ENCODE measurements at places on chromosomes 16 and 17.

- no peak for DNase-seq
These were observed 71.9 kb downstream of the SDR42E1 start for GRCh38 chr16:81939164-81940056.

- no peak for DNase-seq
These were observed 5.5 kb upstream of the PIEZO1 start for GRCh38 chr16:88790312-88791211.

- DNase-seq: peak; percentile 4
These were observed 9.4 kb downstream of the C16orf89 start for GRCh38 chr16:5056352-5056751.

- DNase-seq: no peak
These were observed 808 bp upstream of the BAHCC1 start for GRCh38 chr17:81394377-81394920.

DNA sequence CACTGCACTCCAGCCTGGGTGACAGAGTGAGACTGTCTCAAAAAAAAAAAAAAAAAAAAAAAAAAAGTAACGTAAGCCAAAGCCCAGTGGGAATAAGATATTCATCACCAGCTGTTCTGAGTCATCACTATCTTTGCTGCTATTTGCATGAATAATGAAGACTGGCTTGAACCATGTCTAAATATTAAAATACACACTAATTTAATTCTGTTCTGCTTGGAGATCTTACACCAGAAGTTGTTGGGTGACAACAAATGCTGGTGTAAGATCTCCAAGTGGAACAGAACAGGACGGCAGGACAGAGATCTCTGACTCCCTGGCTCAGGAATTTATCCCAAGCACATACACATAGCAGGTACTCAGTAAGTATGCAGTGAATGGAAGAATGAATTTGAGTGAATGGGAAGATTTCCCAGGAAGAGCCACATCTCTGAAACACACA is 19.6 kb downstream of the DNAH17 start:
- no peak for DNase-seq

DNA sequence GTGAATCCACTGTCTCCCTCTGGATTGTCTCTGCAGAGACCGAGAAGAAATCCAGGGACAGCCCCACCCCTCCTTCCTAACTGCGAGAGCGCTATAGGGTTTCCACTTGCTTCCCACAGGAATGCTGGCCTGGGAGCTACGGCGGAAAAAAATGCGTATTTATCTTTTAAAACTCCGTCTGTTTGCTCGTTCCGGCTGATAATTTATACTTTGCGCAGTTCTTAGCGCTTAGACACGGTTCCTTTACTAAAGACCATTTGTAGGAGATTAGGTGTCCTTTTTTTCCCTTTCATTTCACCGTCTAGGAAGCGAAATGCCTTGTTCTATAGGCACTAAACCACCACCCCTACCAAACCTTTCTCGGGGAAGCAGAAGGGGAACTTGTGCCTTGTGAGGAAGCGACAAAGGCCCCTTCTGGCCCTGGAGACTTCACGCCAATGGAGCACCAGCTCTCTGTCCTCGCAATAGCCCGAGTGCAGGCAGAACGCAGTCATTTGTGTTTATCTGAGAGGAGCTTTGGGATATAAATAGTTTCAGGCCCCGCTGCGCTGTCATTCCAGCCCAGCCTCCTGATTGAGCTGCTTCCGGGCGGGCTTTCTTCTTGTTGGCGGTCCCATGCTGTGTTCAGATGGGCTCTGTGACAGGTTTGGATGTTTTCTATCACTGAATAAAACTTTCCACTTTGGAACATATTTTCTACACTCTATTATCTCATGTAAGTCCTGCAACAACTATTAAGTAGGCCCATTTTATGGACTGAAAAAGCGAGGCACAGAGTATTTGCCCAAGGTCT is 791 bp upstream of the SUPT4H1 start:
- DNase-seq: no peak

GRCh38 chr16:19066988-19067348 is 446 bp upstream of the COQ7 start:
- DNase-seq: no peak

DNA sequence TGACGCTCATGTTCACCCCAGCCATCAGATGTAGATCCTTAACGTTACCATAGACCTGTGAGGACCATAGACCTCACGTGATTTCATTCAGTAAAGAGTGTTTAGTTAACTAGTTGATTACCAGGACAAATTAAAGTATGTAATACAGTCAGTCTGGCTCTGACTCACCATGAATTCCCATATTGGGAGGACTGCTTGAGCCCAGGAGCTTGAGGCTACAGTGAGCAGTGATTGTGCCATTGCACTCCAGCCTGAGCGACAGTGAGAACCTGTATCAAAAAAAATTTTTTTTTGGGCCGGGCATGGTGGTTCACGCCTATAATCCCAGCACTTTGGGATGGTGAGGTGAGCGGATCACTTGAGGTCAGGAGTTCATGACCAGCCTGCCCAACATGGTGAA is 13.5 kb upstream of the FA2H start:
- DNase-seq: no peak

GRCh38 chr16:13012601-13013000 is 111.2 kb downstream of the SHISA9 start:
- DNase-seq: no peak

DNA sequence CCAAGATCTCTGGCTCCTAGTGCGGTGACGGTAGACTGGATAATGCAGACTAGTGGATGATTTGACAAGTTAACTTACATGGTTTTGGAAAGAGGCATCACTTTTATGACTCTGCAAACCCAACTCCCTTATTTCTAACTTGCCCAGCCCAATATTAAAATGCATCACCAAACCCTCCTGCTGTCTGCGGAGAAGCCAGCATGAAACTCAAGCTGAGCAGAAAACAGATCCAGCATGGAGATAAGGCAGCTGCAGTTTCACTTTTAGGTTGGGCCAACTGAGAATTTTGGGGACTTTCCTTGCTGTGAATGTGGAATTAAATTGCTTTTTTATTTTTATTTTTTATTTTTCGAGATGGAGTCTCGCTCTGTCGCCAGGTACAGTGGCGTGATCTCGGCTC is 27.8 kb downstream of the CDH1 start:
- no peak for DNase-seq

DNA sequence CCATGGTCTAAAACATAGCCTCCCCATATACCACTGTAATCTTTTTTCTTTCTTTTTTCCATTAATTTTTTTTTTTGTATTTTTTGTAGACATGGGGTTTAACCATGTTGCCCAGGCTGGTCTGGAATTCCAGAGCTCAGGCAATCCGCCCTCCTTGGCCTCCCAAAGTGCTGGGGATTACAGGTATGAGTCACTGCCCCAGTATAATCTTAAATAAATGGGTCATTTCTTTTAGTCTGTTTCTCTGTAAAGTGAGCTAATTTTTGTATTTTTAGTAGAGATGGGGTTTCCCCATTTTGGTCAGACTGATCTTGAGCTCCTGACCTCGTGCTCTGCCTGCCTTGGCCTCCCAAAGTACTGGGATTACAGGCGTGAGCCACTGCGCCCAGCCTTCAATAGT is 5.7 kb upstream of the NME1 start:
- DNase-seq: no peak

GRCh38 chr16:71472931-71473330 is 10.9 kb upstream of the ZNF23 start:
- no peak for DNase-seq

DNA sequence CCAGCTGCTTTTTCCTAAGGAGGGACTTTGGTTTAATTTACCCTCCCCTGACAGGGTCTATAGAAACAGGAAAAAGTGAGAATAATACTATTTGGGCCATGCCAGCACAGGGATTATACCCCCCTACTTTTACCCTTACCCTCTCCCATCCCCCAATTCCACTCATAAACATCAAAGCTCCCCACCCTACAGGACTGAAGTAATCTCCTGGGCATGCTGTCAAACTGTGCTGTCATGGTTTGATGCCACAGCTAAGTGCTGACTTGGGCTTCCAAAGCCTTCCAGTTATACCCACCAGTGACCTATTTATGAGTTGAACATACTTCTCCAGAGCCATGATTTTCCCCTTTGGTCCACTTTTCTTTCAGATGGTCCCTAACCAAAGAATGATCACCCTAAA is 12.8 kb downstream of the PHF12 start:
- no peak for DNase-seq

- no peak for DNase-seq
These were observed 12.6 kb upstream of the RPRML start for GRCh38 chr17:46991617-46992016.

GRCh38 chr17:36936455-36937000 is 747 bp upstream of the LHX1 start:
- no peak for DNase-seq

- no peak for DNase-seq
These were observed 56.9 kb downstream of the VMP1 start for GRCh38 chr17:59764292-59764741.

GRCh38 chr16:25941800-25942499 is 250.2 kb downstream of the HS3ST4 start:
- no peak for DNase-seq

DNA sequence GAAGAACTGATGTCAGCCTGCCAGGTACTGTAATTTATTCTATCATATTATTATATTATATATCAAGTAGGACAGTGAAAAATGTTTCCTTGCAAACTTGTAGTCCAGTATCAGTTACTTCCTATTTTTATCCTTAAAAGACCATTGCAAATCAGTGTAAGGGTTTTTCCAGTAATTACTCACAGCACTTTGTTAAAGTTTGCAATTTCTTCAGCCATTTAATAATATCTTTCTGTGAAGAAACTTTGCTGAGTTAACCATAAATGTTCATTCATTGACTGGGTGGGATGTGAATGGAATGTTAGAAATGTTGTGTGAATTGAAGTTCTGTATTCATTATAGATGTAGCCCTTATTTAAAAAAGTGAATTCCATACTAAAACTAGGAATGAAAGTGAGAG is 26.7 kb downstream of the HAPSTR1 start:
- DNase-seq: no peak

DNA sequence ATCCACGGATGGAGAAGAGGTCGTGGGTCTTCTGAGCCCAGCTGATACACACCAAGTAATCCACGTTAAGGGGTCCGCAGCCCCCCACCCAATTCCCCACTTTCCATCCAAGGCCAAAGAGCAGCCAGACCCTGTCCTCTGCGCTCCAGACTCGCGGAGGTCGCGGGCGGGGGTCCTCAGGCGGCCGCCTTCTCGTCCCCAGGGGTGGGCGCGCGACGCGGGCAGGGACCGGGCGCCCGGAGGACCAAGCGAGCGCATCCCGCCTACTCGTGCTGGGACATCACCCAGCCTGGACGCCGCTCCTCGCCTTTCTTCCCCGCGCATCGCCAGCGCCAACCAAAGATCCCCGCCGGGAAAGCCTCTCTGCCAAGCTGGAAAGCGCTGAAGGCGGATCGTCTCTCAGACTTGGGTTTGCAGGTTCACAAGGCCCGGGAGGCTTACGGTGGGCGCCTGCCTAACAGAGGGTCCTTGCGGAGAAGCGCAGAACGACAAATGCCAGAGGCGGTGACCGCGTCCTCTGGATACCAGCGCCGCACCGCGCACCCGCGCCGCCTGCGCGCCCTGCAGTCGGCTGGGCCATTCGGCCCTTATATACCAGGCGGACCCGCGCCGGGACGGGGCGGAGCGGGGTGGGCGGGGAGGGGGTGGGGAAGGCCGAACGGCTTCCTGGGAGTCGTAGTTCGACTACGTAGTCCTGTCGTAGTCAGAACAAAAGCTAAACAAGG is 471.6 kb downstream of the SOX9 start:
- DNase-seq: no peak

GRCh38 chr16:86085161-86085611 is 186.2 kb downstream of the IRF8 start:
- DNase-seq: no peak

DNA sequence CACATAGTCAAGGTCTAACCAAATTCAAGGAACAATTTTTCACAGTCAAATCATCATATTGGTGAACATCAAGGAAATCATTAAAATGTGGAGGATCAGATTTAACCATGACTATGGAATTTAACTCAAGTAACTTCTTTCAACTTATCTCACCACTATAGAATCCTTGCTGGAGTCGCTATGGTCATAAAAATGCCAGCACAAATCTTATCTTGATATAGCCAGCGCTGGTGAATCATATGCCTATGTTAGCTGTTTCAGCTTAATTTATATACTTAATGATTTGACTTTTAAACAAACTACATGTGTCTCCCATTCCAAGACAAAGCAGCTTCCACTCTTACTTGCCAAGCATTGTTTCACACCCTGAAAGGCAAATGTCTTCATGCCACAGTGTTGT is 416.4 kb downstream of the CDH11 start:
- no peak for DNase-seq

DNA sequence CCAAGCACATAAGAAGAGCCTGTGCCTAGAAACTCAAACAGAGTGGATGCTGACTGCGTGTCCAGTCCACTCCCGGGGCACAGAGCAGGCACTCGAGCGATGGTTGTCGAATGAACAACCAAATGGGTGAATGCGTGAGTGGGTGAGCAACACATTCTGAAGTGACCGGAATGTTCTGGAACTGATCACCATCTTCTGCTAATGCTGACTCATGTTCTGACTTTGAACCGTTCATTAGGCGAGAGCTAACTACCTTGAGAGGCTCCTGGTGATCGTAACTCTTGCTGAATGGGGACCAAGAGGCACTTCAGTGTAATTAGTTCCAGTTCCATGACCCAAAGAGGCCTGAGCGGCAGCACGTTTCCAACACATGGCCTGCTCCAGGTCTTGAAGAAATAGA is 37.9 kb downstream of the IRF8 start:
- no peak for DNase-seq

- no peak for DNase-seq
These were observed 40.7 kb downstream of the ACTG1 start for GRCh38 chr17:81471818-81472456.

DNA sequence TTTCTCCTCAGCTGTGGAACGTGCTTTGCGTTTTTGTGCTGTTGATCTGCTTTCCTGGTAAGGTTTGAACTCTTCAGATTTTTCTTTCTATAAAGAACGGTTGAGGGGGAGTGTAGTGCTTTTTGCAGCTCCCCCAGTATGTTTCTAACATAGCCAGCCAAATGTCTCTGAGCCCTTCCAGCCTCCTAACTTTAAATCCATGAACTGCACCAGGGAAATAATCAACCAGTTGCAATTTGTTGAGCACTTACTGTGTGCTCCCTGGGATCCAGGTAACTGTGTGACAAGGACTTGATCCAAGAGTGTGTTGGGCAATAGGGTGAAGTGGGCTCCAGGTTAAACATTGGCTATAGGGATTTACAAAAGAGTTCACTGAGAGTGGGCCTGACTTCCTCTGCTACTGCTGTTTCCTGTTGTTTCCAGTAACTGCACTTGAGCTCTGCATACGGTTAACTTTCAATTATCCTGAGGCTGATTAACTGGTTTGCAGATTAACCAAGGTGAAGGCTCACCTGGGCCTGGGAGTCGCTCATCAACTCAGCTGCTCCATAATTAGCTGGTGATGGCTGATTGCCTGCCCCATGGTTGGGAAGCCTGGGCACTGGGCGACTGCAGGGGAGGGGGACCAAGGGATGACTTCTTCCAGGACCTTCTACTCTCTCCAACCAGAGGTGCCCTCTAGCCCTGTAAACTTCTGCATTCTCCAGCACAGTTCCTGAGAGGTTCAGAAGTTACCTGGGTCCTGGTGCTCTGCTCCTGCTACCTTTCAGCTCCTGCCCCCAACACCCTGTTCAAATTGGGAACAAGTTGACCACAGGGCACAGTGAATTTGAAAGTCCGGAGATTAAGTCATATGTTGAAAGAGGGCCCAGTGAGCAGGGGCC is 19.5 kb downstream of the HLF start:
- DNase-seq: no peak

GRCh38 chr16:65744401-65744800 is 622.1 kb upstream of the CDH5 start:
- DNase-seq: no peak

All from T follicular helper cell (primary cell).